ENCODE measurements at places on chromosomes 16 and 17. TPM values are rescaled to one million over a fixed set of nuclear protein-coding genes. Genes with fewer than 3 reads are reported as not detected.

DNA sequence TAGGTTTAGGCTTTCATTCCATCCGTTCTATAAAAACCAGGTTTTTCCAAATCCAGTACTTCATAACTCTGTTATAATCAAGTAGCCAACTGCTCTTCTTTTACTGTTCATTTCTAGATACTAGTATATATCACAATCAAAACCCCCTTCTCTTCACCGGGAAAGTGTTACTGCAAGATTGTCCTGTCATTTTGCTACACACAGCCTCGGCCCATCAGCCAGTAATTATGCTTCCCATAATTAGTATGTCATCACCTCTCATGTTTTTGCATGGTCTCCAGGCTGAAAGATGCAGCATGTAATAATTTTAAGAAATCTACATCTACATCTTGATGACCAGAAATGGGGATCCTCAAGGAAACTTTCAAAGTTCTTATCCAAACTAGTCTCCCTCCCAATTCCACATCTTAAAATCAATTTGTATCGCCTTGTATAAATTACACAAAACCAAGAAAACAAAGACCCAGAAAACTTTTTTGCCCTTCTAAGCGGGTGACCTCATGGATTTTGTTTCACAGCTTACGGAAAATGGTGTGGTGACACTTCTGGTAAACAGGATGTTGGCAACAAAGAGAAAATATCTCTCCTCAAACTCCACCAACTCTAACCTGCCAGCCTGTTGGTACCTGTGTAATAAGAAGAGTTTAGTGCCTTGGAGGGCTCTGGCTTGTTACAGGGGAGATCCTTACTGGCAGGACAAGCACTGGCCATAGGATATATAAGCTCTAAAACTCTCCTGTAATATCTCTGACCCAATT, 9.3 kb downstream of the TACO1 start:
- no peak for DNase-seq

- no peak for DNase-seq
Measured at GRCh38 chr17:79798299-79799173, 1.7 kb upstream of the CBX8 start.

DNA sequence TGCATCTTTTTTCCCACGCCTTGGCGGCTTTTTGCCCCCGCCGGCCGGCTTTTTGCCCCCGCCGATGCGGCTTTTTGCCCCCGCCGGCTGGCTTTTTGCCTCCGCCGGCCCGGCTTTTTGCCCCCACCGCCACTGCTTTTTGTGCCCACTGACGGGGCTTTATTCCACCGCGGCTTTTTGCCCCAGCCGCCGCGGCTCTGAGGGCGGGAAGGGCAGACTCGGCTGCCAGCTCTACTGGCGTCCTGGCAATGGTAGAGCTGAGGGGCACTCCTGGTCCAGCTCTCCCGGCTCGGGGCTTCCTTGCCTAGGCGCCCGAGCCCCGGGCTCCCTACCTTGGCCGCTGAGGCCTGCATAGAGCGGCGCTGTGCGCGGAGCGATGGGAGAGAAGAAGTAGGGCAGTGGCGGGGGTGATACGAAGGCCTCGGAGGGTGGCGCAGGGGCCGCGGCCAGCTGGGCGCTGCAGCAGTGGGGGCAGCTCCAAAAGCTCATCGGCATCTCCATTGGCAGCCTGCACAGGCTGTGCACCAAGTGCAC, 591.4 kb downstream of the TP53TG3F start:
- DNase-seq: no peak

DNA sequence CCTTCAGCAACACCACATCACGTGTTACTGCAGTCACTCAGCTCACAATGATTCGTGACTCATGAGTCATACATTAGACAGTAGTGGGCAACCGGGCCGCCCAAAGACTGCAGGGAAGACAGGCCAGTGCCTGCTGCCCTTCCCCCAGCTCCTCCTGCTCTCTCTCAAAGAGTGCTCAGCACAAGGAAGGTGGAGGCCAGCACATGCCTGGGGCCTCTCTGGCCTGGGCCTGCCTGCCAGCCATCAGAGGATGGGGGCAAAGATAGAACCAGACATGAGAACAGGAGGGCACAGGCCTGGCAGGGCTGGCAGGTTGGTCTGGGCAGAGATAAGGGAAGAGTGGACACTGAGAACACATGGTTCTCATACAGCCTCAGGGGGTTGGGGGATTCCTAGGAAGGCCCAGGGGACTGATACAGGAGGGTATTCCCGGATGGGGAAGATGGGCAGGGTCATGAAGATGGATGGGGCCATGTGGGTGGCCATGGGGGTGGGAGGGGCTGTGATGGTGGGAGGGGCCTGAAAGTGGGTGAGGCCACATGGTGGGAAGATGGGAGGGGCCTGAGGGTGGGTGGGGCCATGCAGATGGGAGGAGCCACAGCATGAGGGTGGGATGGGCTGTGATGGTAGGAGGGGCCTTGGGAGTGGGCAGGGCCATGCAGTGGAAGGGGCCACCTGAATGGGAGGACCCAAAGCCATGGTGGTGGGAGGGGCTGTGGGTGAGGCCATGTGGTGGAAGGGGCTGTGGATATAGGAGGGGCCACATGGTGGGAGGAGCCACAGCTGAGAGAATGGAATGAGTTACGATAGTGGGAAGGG, 29.0 kb downstream of the KATNB1 start:
- peak; percentile 80 for DNase-seq

- no peak for DNase-seq
Measured at GRCh38 chr17:75475144-75475835, 18.9 kb downstream of the TMEM94 start.

GRCh38 chr16:48681520-48681919, 71.5 kb upstream of the N4BP1 start:
- no peak for DNase-seq

DNA sequence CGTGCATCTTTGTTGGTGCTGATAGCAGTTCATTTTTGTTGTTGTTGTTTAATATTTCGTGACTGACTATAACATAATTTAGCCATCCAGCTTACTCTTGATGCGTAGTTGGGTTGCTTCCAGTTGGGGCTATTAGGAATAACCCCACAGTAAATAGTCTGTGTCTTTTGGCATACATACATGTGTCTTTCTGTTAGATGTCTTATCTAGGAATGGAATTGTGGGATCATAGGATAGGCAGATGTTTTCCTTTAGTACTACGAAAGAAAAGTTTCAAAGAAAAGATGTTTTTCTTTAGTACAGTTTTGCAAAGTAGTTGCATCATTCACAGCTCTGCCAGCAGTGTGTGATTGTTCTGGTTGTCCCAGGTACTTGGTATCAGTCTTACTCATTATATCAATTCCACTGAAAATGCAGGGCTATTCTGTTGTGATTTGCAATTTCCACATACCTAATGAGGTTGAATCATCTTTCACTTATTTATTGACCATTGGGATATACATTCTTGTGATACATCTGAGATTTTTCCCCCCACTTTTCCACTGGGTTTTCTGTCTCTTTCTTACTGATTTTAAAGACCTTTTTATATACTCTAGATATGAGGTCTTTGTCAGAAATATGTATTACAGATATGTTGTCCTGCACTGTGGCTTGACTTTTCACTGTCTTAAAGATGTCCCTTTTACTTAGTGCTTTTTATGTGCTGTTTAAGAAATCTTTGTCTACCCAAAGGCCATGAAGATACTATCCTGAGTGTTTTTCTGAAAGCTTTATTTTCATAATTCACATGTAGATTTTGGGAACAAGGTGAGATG, 173.3 kb downstream of the MRTFB start:
- DNase-seq: peak; percentile 60

- no peak for DNase-seq
Measured at GRCh38 chr17:40608061-40608581, 39.5 kb downstream of the SMARCE1 start.

GRCh38 chr17:76988796-76989195, 120.6 kb downstream of the MGAT5B start:
- DNase-seq: no peak

DNA sequence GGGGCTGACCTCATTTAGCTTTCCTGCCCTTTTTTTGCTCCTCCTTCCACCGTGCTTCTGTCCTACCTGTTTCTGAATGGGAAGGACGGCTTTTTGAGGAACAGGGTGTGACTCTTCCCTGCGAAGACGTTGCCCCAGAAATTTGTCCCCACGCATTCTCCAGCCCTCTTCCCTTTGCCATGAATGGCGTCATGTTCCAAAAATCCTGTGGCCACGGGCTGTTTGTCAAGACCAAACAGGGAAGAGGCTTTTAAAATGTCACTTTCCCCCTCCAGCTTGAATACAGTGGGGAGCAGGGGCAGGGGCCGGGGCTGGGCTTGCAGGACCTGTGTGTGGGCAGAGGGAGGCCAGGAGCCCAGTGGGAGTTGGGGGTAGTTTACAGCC, 13.9 kb downstream of the MPRIP start:
- DNase-seq: peak; percentile 36

DNA sequence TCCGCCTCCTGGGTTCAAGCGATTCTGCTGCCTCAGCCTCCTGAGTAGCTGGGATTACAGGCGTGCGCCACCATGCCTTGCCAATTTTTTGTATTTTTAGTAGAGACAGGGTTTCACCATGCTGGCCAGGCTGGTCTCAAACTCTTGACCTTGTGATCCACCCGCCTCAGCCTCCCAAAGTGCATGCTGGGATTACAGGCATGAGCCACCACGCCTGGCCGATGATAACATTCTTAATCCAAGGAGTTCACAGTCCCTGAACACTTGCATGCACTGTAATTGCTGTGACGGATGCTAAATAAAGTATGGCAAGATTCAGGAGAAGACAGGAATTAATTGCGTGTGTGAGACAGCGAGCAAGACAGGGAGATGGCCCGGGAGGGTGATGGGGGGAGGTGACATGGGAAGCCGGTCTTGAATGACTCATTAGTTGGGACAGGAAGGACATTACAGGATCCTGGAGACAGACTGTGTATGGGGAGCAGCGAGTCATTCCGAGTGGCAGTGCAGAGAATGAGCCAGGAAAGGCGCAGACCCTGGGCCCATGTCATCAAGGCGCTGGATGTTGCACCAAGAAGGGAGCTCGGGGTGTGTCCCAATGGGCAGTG, 6.7 kb downstream of the ABCA3 start:
- DNase-seq: no peak

GRCh38 chr17:43356999-43357398, 41.8 kb upstream of the ARL4D start:
- peak; percentile 97 for DNase-seq

GRCh38 chr17:59893676-59894100, 767 bp downstream of the RPS6KB1 start:
- peak; percentile 18 for DNase-seq

GRCh38 chr16:78321620-78322360, 222.3 kb downstream of the WWOX start:
- DNase-seq: no peak

- DNase-seq: no peak
Measured at GRCh38 chr16:16828913-16829398, 450.0 kb downstream of the NPIPA7 start.

GRCh38 chr16:69935278-69935711, 15.8 kb upstream of the CLEC18A start:
- DNase-seq: peak; percentile 78

DNA sequence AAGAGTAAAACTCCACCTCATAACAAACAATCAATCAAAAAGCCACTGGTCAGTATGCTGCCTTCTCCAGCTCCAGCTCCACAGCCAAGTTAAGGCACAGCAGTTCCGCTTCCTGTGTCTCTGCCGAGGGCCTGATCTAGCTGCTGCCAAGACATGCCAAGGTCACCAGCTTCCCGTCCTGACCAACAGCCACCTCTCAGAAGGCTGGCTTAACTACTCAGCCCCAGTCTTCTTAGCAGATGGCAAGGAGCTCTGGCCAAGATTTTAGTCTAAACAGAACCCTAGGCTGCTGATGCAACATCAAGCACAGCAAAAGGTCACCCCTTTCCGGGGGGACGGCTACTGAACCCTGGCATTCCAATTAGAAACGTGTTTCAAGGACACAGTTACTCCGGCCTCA, 17.7 kb upstream of the MNT start:
- DNase-seq: peak; percentile 87

DNA sequence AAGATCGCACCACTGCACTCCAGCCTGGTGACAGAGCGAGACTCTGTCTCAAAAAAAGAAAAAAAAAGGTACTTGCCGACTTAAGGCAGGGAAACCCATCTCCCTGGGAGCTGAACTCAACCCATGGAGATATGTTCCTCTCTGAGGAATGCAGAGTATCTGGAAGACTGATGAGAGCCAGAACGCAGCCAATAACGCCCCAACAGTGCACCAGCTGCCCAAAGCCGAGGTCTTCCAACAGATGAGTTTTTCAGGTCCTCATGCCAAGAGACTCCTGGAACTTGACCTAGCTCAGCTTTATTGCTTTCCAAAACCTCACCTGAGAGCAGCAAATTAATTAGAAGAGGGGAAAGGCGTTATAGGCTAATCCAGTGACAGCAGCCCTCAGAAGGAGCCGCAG, 9.4 kb downstream of the ELAC2 start:
- DNase-seq: no peak

DNA sequence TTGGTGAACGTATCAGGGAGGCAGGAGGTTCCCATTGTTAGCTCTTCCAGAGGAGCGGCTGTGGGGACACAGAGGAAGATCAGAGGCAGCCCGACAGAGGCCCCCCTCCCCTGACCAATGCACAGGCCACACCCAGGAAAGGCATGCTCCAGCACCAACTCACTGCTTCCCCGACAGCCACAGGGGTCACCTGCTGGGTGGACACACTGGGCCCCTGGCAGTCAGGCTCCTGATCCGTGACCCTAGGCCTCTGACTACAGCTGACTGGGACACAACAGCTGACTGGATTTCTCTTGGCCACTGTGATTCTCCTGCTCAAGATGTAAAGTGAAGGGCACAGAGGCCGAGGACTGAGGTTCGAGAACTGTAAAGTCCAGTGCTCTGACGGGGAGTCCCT, 63.5 kb downstream of the IL21R start:
- DNase-seq: no peak

GRCh38 chr16:57223057-57223456, 22.0 kb upstream of the ARL2BP start:
- DNase-seq: no peak

Gene PLA2G10
- not detected for total RNA-seq

Gene MPV17L
- 0.66 TPM for total RNA-seq

Gene DDX19B
- 30.7 TPM for total RNA-seq

Gene KLHL10
- total RNA-seq: 0.33 TPM

Gene NECAB2
- under 0.01 TPM for total RNA-seq

Gene ZNF747
- total RNA-seq: 7.4 TPM

Gene CYTH1
- total RNA-seq: 9.9 TPM

Gene KRT40
- total RNA-seq: not detected

Gene PMFBP1
- 0.51 TPM for total RNA-seq

Gene OTOP3
- total RNA-seq: not detected

Gene ASGR1
- total RNA-seq: 0.66 TPM

Gene SYT17
- 0.26 TPM for total RNA-seq

Gene HOXB3
- total RNA-seq: 15.7 TPM

Gene IL17C
- not detected for total RNA-seq

Gene CDH11
- 220 TPM for total RNA-seq

Gene CORO1A
- total RNA-seq: 0.26 TPM

Measured in fibroblast of lung (primary cell).